ENCODE measurements at places on chromosomes 5 and 9. TPM values are rescaled to one million over a fixed set of nuclear protein-coding genes. Genes with fewer than 3 reads are reported as not detected.

The ROR2 gene
- total RNA-seq = 0.12 TPM

DNA sequence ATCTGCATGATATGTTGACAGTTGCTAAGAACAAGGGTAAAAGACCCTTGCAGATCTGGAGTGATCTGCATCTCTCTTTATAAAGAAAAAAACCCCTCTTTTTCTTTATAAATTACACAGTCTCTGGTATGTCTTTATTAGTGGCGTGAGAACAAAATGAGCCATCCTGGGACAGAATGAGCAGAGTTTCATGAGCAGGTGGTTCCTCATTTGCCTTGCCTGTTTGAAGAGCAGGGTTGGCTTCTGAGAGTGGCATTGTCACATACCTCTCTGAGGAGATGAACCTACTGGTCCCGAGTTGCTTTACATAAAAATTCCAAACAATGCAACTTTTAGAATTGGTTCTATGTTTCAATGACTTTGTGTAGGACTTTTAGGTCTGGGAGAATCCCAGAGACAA is 94.3 kb downstream of the INSYN2B start:
- H3K4me3 ChIP-seq = no peak overlapping the region
- no peak for DNase-seq
- H3K36me3 ChIP-seq = no peaks in the 10 kb centered on the region
- no peaks in the 10 kb centered on the region for H3K4me1 ChIP-seq
- H3K27ac ChIP-seq = no peak overlapping the region
- H3K27me3 ChIP-seq = no peaks in the 10 kb centered on the region

The TLN1 gene
- 168 TPM for total RNA-seq

The TMEM232 gene
- 1.3 TPM for total RNA-seq

DNA sequence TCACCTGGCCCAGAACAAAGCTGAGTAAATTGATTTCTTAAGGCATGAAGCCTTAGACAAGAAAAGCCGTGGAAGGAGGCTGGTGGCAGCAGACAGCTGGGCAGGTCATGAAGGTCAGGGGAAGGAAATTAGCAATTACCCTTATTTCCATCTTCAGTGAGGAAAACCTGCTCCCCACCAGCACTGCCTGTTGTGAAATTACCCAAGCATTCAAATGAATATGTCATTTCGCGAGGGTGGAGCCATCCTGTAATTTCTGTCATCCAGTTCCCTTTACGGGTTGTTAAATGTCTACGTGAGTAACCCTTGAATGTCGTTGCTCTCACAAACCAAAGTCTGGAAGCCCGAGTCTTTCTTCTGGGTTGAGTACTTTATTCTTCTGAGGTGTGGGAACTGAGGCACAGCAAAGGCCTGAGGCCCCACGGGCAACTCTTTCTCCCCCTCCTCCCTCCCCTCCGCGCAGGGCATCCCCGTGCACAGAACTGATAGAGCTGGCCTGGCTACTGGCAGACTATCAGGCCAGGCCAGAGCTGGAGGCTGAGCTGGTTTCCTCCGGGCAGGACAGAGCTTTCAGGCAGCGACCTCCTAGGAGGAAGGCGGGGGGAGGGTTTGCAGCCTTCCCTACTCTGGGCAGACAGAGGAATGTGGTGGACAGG is 22.0 kb upstream of the AK3 start:
- no peaks in the 10 kb centered on the region for H3K4me1 ChIP-seq
- H3K27me3 ChIP-seq = no peaks in the 10 kb centered on the region
- peak overlapping the region; percentile 40 for H3K27ac ChIP-seq
- H3K4me3 ChIP-seq = no peak overlapping the region
- no peaks in the 10 kb centered on the region for H3K36me3 ChIP-seq

The SEMA6A gene
- total RNA-seq = 8.5 TPM

DNA sequence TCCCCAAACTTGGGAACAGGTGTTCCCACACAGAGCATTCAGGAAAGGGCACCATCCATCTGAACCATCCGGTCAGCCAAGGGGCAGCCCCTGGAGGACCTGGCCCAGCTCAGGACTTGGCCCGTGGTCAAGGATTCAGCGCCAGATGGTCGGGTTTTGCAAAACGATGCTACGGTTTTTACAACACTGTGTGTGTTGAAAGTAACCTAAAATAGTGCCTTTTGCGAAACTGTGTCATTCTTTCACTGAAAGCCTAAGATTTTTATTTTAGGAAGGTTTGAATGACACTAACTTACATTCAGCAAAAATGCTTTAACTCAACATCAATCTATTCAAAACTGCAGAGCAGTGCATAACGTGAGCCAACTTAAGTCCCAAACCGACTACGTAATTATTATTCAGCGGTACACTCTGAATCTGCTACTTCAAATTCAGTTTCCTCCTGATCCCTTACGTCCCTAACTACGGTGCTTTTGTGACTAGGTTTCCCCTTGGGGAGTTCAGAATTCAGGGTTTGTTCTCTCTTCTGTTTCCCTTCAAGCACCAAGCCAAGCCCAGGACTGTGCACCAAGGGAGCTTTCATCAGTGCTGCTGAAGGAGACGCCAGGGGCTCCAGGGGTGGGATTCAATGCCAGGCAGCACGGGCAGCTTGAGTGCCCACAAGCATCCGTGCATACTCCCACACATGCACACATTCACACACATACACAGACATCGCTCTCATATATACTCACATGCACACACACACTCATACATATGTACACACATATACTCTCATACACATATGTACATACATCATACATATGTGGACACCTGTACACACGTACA is 25.8 kb downstream of the LPCAT1 start:
- H3K27ac ChIP-seq = no peak overlapping the region
- no peaks in the 10 kb centered on the region for H3K36me3 ChIP-seq
- no peak overlapping the region for H3K4me3 ChIP-seq
- H3K27me3 ChIP-seq = no peaks in the 10 kb centered on the region
- no peak for DNase-seq

The CTXN3 gene
- total RNA-seq = not detected

The WDR38 gene
- total RNA-seq = not detected

The PROB1 gene
- total RNA-seq = 0.44 TPM

The PSAT1 gene
- 95.9 TPM for total RNA-seq
